ENCODE measurements at places on chromosomes 2 and 18.
A peak's percentile ranks its signal among the peaks of the same experiment; 100 is the strongest.

- DNase-seq, result no peak
These were observed 2.0 kb upstream of the RALB start for GRCh38 chr2:120250640-120251039.

DNA sequence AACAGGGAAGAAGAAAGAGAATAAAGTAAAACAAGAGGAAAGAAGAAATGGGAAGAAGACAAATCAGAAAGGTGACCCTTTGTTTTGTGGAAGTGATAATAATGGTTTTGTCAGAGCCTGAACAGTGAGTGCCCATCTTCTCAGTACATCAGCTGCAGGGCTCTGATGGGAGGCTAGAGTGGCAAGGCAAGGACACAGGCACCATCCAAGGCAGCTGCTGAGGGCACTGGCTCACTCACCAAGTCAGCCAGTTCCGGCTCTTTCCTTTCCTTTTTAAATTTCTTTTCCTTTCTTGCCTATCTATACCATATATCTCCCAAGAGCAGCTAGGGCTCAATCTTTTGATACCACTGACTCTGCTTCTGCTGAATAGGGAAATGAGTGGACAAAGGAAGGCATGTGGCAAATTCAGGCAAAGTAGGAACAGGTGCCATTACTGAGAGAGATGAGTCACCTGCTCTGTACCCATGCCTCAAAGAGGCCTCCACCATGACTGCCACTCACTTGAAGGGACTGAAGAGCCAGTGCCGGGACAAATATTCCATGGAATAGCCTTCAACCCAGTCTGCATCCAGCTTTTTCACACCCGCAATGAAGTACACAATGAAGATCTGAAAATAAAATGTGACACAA lies 6.2 kb downstream of the GGCX start:
- DNase-seq, result no peak

GRCh38 chr18:54558609-54559585 lies 32.1 kb upstream of the DYNAP start:
- DNase-seq, result no peak

DNA sequence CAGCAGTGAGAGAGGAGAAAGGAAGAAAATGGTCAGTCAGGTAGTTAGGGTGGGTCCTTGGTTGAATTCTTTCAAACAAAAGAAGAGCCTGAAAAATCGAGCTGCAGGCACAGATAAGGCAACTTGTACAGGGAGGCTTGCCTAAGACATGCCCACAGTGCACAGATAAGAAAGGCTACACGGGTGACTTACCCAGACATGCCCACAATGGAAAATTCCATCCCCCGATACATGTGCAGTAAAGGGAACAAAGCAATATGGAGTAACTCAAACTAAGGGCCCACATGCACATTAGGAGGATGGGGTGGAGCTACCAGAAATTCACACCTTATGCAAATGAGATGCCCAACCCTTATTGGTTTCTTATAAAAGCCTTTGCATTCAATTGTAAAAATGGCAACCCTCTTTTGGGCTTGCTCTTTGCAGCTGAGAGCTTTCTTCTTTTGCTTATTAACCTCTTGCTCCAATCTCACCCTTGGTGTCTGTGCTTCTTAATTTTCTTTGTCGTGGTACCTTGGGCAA lies 110.3 kb upstream of the RMP24 start:
- DNase-seq, result peak; percentile 13

DNA sequence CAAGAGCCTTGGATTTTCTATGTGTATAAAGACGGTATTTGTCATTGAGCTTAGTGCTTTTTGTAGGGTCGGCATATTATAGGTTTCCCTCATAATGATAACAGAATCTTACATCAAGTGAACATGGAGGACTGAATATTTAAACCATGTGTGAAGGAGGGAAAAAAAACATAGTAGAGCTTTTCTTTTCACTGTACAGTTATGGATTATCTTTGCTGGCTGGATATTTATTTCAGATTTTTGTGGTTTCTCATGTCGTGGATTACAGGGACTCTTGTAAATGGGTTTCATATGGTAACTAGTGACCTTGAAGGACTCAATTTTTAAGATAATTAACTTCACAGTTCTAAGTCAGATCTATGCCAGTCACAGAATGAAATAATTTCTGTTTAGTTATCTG lies 330.2 kb upstream of the NRP2 start:
- no peak for DNase-seq

DNA sequence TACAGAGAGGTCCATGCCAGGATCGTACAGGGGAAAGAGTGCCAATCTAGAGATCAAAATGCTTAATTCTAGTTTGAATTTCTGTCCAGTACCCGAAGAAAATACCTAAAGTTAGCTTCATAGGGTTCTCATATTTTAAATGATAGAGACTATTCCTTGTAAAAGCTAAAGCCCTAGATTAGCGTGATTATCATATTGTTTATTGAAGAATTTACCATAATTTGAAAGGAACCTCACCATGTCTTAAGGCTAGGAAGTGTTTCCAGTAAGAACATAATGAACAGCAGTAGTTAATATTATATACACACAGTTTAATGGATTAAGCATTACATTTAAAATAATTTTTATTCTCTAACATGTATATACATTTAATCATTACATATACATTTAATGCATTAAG lies 68.5 kb downstream of the COBLL1 start:
- no peak for DNase-seq

DNA sequence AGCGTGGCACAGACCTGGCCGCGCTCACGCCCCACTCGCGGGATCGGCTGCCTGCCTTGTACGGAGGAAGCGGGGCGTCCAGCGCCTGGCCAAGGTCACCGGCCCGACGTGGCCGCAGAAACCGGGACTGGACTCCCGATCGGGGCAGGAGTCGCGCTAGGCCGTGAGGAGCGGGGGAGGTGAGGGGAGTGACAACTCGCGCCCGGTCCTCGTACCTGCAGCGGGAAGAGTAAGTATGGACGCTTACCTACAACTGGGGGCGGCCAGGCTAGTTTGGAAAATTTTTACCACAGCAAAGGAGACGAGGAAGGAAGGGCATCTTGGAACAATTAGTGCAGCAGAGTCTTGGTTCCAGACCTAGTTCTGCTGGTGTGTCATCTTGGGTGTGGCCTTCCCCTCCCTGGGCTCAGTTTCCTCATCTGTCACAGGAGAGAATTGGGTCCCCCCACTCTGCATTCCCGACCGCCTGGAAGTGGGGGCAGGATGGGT lies 693 bp downstream of the UBE2F start:
- no peak for DNase-seq

GRCh38 chr2:15527074-15527739 lies 33.9 kb downstream of the NBAS start:
- no peak for DNase-seq

DNA sequence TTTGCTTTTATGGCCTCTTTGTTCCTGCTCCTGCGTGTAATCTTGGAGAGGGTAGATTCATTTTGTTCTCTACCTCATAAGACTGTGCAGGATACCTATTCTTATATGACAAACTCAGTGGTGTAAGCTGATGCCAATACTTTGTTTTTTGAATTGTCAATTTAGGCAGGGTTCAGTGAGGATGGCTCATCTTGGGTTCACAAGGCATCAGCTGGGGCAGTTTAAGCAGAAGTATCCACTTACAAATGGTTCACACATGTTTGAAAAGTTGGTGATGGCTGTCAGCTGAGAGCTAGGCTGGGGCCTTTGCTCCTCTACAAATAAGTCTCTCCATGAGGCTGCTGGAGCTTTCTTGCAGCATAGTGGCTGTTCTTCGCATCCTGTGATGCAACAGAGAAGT lies 920.6 kb upstream of the PIK3C3 start:
- DNase-seq, result no peak

- DNase-seq, result no peak
These were observed 3.9 kb upstream of the ERMN start for GRCh38 chr2:157329524-157329923.

GRCh38 chr2:132415915-132416722 lies 486 bp upstream of the GPR39 start:
- no peak for DNase-seq

DNA sequence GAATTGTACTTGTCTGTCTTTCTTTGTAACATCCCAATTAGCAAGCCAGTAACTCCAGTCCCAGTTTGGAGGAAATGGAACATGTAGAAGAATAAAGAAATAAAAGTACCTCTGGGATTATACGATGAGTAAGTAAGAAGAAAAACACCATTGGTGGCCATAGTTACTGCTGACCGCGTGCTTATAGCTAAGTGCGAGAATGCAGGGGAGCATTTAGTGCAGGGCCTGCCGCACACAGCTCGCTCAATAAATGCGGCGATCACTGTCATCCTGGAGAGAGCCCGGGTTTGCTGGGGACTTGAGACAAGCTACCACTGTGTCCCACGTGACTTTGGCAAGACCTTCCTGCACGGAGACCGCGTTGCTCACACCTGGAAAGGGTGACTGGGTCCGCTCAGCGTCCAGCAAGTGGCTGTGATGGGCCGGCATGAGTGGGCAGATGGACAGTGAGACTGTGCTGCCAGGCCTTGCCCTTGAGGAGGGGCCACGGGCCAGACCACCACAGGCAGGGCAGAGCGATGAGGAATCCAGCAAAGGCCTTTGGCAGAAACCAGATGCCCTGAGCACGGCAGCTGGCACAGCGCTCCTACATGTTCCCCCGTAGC lies 54.8 kb downstream of the ADI1 start:
- DNase-seq, result no peak

DNA sequence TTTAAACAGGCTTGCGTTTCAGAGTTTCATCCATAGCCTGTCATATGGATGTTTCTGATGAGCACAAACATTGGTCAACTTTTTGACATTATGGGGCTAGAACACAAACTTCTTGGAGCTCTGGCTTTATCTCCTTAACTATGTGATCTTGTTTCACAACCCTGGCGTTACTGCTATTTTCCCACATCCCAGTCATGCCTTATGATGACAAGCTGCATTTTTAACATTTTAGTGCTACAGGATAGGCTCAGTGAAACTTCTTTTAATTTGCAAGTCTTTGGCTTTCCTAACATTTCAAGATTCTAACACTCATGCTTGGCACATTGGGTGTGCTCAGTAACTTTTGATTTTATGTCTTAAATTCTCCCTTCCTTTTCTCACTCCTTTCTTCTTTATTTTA lies 21.0 kb upstream of the PDE1A start:
- DNase-seq, result no peak

DNA sequence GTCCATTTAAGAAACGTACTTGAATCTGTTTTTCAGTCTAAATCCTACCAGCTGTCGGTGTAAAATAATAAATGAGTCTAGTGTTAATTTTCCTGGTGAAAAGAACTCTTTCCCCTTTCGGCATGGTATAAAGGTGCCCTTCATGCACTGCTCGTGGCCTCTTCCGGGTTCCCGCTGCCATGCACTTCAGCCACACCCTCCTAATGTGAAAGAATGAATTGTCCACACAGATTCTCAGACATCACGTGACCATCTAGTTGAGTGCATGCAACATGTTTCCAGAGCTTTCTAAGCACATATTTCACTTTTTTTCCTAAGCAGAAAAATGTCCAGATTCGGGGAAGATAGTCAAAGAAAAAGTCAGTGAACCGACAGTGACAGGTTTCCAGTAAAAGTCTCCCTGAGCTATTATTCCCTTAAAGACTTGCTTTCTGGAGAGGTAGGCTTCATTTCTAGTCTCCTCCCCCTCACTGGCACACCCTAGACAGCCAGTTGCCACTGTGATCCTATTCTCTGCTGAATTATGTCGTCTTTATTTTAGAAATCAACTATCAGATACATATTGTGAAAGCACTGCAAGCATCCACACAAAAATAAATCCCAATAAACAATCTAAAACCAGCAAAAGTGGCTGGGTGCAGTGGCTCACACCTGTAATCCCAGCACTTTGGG lies 65.9 kb upstream of the RPL31 start:
- DNase-seq, result no peak

DNA sequence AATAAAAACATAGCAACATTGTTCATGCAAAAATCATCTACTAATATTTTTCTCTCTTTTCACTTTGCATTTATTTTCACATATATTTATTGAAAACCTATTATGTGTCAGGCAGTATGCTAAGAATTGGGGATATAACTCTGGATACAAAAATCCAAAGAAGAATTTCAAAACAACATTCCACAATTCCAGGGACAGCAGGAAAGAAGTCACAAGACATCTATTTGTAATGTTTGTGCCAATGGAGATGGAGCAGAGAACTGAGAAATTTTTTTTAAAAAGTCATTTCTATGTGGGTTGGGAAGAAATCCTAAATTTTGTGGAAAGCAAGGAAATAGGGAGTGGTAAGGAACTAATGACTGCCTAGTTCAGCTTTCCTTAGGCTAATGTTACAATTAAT lies 128.6 kb upstream of the TLK1 start:
- no peak for DNase-seq

DNA sequence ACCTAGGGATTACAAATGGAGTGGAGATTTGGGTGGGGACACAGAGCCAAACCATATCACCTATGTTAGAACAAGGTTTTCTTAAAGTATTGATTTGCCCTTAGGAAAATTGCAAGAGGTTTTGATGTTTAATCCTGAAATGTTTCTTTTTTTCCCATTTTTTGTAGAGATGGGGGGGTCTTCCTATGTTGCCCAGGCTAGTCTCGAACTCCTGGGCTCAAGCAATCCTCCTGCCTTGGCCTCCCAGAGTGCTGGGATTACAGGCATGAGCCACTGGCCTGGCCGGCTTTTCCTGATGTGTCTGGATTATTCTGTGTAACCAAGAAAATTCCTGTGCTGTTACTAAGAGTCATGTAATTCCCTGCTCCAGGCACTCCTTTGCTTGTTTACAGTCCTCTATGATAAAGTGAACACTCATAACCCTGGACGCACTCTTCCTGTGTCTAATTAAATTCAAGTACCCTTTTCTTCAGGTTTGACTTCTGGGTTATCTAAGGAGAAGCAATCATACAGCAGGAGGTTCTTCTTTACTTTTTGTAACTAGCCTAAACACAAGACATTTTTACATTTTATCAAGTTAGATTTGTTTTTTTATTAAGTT lies 15.0 kb upstream of the CTDP1 start:
- DNase-seq, result no peak
